ENCODE measurements at places on chromosomes 7 and 10. TPM values are rescaled to one million over a fixed set of nuclear protein-coding genes. Genes with fewer than 3 reads are reported as not detected.
A peak's percentile ranks its signal among the peaks of the same experiment; 100 is the strongest.

GRCh38 chr7:155700847-155701246 lies 56.4 kb downstream of the RBM33 start:
- no peak for DNase-seq
- H3K27ac ChIP-seq, result no peak overlapping the region
- H3K27me3 ChIP-seq, result no peaks in the 10 kb centered on the region
- H3K4me3 ChIP-seq, result no peak overlapping the region
- no peaks in the 10 kb centered on the region for H3K4me1 ChIP-seq

DNA sequence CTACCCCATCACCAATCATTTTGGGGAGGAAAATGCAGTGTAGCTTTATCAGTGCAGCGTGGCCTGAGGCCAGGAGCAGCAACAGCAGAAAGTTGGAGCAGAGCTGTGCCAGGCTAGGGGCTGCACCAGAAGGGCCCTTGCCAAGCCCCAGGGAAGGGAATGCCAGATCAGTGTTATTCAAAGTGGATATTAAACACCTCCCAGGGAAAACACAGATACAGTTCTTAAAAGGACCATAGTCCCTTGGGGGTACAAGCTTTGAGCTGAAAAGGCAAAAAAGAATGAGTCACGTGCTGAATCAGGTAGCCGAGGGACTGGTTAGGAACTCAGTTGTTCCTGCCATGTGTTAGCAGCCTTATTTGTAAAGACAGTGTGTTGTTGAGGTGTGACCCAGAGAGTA lies 54.0 kb downstream of the GSDME start:
- no peaks in the 10 kb centered on the region for H3K36me3 ChIP-seq
- H3K27ac ChIP-seq, result no peak overlapping the region
- peaks cover 35% of the 10 kb centered on the region for H3K4me1 ChIP-seq
- H3K4me3 ChIP-seq, result no peak overlapping the region

DNA sequence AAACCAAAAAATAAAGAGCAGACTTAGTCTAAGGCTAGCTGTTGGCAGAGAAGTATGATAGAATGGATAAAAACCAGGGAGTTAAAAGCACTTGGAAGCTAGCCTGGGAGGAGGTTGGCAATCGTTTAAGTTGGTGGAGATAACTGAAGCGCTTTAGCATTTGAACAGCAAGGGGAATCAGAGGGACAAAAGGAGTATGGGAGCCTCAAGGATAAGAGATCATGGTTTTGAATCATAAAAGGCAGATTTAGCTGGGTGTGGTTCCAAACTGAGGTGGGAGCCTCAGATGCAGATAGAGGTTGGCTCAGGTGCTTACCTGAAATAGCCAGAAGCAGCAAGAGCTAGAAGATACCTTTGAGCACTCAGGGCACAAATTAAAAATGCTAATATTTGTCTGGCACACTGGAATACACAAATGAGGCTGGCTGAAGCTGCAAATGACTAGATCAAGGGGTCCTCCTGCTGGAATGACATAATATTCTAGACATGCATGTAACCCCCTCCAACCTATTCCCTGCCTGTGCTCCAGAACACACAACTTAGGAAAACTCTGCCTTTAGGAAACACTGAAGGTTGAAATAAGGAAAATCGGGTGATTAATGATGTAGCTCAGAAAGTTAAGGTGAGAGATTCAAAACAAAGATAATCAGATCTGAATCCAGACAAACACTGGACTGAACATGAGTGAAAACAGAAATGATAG lies 372.3 kb upstream of the LRRN3 start:
- no peaks in the 10 kb centered on the region for H3K36me3 ChIP-seq
- H3K4me1 ChIP-seq, result peaks cover 9% of the 10 kb centered on the region
- no peak for DNase-seq
- no peak overlapping the region for H3K4me3 ChIP-seq

TRIM50 gene
- total RNA-seq, result not detected

SPDYE9 gene
- not detected for total RNA-seq

GRCh38 chr10:114573330-114574045 lies 84.6 kb downstream of the ABLIM1 start:
- no peaks in the 10 kb centered on the region for H3K27me3 ChIP-seq
- H3K36me3 ChIP-seq, result peaks cover 14% of the 10 kb centered on the region
- DNase-seq, result no peak
- no peak overlapping the region for H3K4me3 ChIP-seq

- DNase-seq, result no peak
- no peaks in the 10 kb centered on the region for H3K27me3 ChIP-seq
- H3K4me1 ChIP-seq, result no peaks in the 10 kb centered on the region
- no peak overlapping the region for H3K4me3 ChIP-seq
- H3K27ac ChIP-seq, result no peak overlapping the region
Observed at GRCh38 chr7:134768243-134768642, 11.2 kb upstream of the CALD1 start.

DNA sequence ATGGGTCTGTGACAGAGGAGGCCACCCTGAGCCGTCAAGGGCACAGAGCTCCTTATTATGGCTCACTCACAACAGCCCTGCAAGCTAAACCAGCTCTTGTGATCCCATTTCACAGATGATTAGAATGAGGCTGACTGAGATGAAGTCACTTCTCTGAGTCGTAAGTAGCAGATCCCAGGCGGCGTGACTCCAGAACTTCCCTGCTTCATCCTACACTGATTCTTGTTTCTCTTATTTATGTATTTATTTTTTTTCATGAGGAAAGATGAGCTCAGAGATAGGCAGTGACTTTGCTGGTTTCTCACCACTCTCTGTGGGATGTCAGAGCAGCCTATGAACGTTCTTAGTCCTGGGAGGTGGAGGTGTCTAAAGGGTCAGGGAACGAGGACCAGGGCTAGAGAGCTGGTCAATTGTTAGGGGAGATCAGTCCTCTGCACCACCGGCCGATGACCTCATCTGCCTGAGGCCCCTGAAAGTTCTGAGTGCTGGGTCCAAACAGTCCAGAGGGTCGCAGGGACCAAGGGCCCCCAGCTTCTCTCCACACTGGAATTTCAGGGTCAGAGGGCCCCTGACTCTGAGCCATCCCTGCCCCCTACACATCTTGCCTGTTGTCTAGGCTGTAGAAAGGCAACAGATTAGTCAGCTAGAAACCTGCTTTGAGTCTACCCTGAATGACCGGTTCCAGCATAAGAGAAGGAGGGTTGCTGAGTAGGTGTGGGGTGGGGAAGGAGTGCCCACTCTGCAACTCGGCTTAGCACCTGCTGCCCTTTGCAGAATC lies 17.9 kb downstream of the CLRN3 start:
- no peak overlapping the region for H3K27ac ChIP-seq
- H3K36me3 ChIP-seq, result no peaks in the 10 kb centered on the region
- H3K4me1 ChIP-seq, result no peaks in the 10 kb centered on the region

DNA sequence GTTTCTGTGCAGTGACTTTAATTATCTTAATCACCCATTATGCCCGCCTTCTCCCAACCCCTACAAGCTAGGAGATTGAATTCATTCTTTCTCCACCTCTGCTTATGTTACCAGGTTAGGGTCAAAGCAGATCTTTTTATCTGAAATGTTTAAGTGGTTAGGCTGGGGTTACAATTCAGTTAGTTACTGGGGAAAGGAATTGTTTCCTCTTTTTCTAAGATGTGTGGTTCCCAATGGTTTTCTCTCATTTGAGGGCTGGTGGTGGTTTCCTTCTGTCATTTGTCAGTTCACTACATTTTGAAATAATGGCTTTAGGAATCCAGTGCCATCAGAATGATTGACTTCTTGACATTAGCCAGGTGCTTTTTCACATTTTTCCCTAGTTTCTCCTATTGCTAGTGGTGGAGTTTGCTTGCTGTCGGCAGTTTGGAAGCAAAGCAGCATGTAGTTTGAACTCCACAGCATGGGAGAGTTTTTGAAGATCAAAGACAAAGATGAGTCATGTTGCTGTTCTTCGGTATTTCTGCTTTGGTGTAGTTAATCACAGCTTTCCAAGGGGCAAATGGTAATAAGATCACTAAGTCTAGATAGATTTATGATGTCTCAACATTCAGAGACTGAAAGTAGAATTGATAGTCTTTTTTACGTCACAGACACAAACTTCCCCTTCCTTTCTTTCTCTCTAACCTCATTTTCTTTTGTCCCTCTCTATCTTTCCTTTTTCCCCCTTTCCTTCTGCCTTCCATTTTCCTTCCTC lies 168.2 kb downstream of the SND1 start:
- H3K27ac ChIP-seq, result no peak overlapping the region
- H3K4me1 ChIP-seq, result peaks cover 17% of the 10 kb centered on the region
- H3K4me3 ChIP-seq, result no peak overlapping the region
- DNase-seq, result peak; percentile 48

- no peak overlapping the region for H3K4me3 ChIP-seq
- DNase-seq, result no peak
- no peaks in the 10 kb centered on the region for H3K4me1 ChIP-seq
- H3K27me3 ChIP-seq, result no peaks in the 10 kb centered on the region
- no peak overlapping the region for H3K27ac ChIP-seq
Observed at GRCh38 chr10:17507538-17507937, 53.1 kb upstream of the ST8SIA6 start.

KCND2 gene
- 0.49 TPM for total RNA-seq

ENTPD1 gene
- total RNA-seq, result 1.1 TPM

- no peaks in the 10 kb centered on the region for H3K27me3 ChIP-seq
- H3K36me3 ChIP-seq, result no peaks in the 10 kb centered on the region
- H3K4me3 ChIP-seq, result no peak overlapping the region
- no peak for DNase-seq
Observed at GRCh38 chr10:104081998-104082397, 3.7 kb downstream of the COL17A1 start.

CD36 gene
- total RNA-seq, result 1.1 TPM

DNA sequence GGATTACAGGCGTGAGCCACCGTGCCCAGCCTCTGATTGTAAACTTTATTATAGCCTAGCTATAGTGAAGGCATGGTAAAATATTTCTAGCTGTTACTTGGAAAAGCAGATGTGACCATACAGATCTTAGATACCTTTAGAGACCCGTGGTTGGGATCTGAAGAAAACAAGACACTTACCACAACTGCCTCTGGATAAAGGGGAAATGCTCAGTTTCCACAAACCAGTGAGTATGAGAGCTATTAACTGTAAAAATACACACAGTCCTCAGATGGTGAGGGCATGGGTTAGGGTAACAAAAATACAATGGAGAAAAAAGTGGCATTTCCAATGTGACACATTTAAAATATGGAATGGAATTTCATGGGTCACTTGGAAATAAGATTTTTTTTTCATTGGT lies 63.0 kb downstream of the ZNF438 start:
- H3K4me1 ChIP-seq, result peaks cover 11% of the 10 kb centered on the region
- H3K36me3 ChIP-seq, result no peaks in the 10 kb centered on the region
- no peak for DNase-seq
- H3K27me3 ChIP-seq, result no peaks in the 10 kb centered on the region
- H3K27ac ChIP-seq, result no peak overlapping the region

NUTM2E gene
- total RNA-seq, result not detected

DNA sequence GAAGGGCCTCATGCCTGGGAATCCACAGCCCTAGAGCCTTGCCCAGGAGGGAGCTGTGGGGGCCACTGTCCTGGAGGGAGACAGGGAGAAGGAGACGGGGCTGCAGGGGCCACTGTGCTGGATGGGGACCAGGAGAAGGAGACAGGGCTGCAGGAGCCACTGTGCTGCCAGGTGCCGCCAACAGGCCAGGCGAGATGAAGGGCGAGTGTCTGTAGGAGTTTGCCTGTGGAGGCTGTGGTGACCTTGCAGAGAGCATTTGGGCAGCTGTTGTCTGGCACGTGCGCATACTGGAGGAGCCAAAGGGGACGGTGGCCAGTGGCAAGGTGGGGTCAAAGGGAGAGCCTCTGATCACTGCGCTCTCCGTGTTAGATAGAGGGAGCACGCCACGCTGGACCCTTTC lies 79.2 kb downstream of the NKX6-2 start:
- no peaks in the 10 kb centered on the region for H3K4me1 ChIP-seq
- no peak for DNase-seq
- no peak overlapping the region for H3K4me3 ChIP-seq
- H3K36me3 ChIP-seq, result no peaks in the 10 kb centered on the region
- H3K27me3 ChIP-seq, result no peaks in the 10 kb centered on the region

DNA sequence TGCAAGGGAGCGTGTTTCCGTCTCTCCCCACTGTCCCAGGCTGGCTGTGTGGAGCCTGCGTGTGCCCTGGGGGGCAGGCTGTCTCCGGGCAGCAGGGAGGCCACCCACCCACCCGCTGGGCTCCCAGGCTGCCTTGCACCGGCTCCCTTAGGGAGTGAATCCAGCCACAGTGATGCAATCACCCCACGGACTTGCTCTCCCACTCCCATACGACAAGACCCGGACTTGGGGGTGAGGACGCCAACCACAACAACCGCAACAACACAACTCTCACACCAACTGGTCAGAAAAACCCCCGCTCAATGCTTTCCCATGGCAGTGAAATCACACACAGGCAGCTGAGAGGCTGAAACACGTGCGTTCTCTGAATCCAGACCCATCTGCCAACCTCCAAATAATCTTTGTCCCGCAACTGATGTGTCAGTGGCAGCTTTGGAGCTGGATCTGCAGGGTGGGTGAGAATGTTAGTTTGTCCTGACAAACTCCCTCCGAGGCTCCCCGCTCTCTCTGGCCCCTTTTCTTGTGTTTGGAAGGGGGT lies 62.7 kb upstream of the DDC start:
- H3K27me3 ChIP-seq, result no peaks in the 10 kb centered on the region
- no peak for DNase-seq
- H3K4me3 ChIP-seq, result no peak overlapping the region
- peak overlapping the region; percentile 79 for H3K27ac ChIP-seq
- H3K4me1 ChIP-seq, result peaks cover 80% of the 10 kb centered on the region

DNA sequence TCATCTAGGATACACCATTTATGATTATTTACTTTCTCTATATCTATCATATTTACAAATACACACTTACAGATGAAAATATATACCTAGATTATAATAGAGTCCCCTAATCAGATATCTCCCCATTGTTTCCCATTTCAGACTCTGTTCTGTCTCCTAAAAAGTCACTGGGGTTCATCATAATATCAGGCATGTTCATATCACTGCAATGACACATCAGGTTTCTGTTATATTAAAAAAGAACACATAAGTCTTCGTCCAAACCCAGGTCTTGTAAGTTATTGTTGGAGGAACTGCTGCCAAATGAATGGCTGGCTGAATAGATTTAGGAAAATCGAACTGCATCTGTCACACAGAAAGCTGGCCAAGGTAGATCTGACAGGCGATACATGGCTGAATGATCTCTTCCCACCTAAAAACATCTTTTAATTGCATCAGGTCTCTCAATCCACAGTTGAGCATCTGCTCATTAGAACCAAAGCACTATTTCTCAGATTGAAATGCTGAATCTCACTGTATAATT lies 178.7 kb downstream of the CACNA2D1 start:
- H3K4me3 ChIP-seq, result no peak overlapping the region
- no peak overlapping the region for H3K27ac ChIP-seq
- no peak for DNase-seq
- no peaks in the 10 kb centered on the region for H3K27me3 ChIP-seq

SFRP4 gene
- 4.7 TPM for total RNA-seq

- peak; percentile 93 for DNase-seq
- H3K27me3 ChIP-seq, result no peaks in the 10 kb centered on the region
- no peak overlapping the region for H3K4me3 ChIP-seq
- H3K4me1 ChIP-seq, result peaks cover 46% of the 10 kb centered on the region
- H3K36me3 ChIP-seq, result no peaks in the 10 kb centered on the region
Observed at GRCh38 chr10:80416479-80417098, 8.2 kb downstream of the PRXL2A start.

DNA sequence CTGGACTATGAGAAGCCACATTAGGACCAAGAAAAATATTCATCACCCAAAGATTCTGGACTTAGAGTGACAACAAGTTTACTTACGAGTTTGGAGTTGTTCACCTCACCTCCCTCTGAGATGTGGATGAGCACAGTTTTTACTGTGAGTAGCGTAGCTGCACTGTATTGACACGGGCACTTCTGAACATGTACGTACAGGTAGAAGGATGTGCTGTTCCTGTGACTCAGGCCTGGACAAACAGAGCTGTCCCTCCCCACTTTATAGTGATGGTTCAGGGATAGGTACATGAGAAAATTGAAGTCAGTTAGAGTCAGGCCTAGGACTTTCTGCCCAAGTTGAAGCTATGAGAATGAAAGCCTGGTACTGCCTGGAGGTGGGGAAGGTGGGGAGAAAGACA lies 80.9 kb upstream of the DYNC1I1 start:
- peaks cover 12% of the 10 kb centered on the region for H3K27me3 ChIP-seq
- H3K4me3 ChIP-seq, result no peak overlapping the region
- DNase-seq, result no peak
